Cortex of kidney (tissue), 1 donor: ENCODE measurements at places on chromosomes 7 and 10.

GRCh38 chr10:111030042-111030750, 46.6 kb upstream of the ADRA2A start:
- no peak for DNase-seq

GRCh38 chr10:74898201-74898976, 72.0 kb downstream of the KAT6B start:
- no peak for DNase-seq

- no peak for DNase-seq
Measured at GRCh38 chr10:22647244-22647643, 67.1 kb downstream of the PIP4K2A start.

DNA sequence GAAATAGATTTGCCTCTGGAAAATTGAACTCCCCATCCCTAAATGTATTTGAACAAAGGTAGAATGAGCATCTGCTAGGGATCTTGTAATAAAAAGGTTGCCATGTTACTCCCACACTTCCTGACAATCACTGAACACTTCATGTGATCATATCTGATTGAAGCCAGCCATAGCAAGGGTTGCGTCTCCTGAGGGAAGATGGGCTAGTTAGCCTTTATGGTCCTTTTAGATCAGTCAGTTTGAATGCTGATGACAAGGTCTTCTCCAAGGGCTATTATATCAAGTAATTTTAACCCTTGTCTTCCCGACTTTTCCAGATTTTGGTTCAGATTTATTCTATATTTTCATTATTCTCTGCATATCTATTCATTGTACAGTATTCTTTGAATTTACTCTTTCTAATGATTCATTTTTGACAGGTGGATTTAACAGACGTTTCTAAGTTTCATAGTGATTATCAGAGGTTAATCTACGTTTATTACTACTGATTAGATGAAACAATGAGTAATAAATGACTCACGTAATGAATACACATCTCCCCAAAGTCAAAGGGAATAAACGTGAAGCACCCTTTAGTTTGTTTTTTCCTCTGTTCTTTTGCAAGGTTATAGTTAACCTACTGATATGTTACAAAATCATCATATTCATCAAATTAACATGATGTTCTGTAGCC, 28.1 kb downstream of the CSGALNACT2 start:
- DNase-seq: no peak

GRCh38 chr7:52254396-52255010, 780.9 kb upstream of the POM121L12 start:
- no peak for DNase-seq

- DNase-seq: no peak
Measured at GRCh38 chr7:108415821-108416536, 40.3 kb downstream of the NRCAM start.
